ENCODE measurements at places on chromosomes 2 and 18. TPM values are rescaled to one million over a fixed set of nuclear protein-coding genes. Genes with fewer than 3 reads are reported as not detected.

DNA sequence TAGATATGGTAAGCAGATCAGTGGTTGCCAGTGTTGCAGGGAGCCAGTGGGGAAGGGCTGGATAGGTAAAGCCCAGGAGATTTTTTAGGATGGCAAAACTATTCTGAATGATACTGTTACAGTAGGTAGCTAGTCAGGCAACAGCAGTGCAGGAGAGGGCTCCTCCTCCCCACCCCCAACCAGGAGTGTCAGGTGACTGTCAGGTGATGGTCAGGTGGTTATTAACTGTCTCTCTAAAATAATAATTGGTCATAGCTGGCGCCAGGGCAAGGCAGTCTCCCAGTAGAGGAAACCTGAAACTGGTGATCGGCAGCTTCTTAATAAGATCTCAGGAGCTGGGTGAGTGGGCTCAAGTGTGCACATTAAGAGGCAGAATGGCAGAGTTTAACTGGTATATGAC, 201.6 kb upstream of the PARD3B start:
- DNase-seq = no peak

DNA sequence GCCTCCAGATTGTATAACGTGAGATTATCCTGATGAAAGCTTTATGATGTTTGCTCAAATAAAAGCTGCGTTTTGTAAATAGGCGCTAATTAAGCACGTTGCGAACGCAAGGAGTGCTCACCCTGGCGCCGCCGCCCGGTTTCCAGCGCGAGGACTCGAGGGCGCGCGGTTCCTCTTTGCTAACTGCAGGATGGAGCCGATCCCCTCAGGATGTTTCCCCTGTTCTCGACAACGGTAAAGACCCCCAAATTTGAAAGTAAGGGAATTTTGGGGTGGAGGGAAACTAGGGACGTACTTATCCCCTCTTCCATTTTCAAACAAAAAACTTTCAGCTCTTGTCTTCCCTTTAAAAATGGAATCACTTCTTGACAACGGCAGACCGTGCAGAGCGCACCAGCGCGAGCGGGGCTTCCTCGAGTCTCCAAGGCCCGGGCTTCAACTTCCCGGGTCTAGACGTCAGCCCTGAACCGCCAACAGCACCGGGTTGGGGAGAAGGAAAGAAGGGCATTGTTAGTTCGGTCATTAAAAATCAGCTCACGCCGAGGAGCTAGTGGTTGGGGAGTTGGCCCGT, 1.1 kb upstream of the GBX2 start:
- DNase-seq = no peak

GRCh38 chr2:199309411-199309810, 148.3 kb downstream of the SATB2 start:
- DNase-seq = no peak

DNA sequence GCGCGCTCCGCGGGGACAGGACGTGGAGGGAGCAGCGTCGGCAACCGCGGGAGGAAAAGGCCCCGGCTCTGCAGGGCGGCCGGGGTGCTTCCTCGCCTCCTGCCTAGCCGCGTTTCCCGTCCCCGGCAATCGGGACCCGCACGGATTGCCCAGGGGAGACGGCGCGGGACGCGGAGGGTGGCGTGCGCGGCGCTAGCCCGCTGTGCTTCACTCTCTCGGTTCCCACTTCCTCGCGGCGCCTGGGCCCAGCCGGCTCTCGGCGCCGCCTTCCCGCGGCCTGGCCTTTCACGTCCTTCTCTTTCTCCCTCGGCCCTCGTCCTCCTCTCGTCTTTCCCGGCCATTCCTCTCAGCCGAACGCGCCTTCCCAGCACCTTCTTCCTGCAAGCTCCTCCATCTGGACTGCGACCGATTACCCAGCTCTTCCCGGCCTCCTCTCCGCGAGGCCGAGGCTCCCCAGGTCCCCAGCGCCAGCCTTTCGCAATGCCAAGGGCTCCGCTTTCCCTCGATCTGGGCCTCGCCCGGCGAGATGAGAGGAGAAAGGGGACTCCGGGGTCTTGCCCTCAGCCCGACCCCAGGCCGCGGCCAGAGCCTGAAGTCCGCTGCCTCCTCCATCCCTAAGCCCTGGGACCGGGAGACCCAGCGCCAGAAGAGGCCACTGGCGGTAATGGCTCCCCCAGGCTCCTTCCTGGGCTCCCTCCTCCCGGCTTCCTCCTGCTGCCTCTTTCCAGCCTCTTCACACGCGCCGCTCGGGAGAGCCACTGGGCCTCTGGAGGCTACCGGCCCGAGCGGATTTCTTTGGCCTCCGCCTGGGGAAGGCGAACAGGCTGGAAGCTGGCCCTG, 34.3 kb upstream of the ATP6V1B1 start:
- DNase-seq = no peak

GRCh38 chr2:4967206-4967605, 725.0 kb upstream of the SOX11 start:
- no peak for DNase-seq

DNA sequence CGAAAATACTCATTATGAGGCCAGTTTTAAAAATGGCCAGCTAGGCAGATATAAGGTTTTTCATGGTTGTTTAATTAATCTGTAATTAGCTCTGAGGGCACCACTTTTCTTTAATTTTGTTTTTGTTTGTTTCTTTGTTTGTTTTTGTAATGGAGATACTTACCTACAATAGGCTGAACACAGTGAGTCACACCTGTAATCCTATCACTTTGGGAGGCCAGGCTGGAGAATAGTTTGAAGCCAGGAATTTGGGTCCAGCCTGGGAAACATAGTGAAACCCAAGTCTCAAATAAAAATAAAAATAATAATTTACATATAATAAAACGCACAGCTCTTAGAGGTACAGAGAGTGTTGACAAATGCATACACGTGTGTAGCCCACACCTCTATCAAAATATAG, 56.8 kb upstream of the MSH2 start:
- DNase-seq = no peak

CWC22 gene
- total RNA-seq = 23.9 TPM

AKAIN1 gene
- not detected for total RNA-seq

GRCh38 chr18:3530807-3531206, 80.8 kb downstream of the TGIF1 start:
- DNase-seq = no peak

TNFAIP6 gene
- total RNA-seq = 5.3 TPM

CPLX4 gene
- not detected for total RNA-seq

DNA sequence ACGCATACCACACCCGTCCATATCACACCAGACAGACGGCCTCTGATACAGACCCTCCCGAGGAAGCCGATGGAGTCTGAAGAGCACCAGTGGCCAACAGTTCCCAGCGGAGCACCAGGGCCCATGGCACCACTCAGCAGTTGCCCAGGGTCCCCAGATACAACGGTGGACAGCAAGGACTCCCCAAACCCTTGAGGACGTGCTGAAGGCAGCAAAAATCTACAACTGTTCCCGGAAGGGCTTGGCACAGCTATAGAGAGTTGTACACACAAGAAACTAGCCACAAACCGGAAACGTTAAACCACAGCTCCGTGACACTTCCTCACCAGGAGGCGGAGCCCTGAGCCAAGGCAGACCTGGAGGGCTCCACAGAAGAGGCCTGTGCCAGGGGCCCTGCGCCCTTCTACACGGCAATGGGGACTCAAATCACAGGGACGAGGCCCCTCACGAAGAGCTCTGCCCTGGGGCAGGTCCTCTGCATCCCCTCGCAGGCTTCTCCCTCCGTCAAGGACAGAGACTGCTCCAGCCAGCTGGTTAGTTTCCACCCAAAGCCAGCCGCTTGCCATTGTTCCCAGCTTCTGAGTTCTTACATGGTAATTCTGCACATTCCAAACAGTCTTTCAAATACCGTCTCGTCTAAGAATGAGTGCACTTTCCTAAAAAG, 133.4 kb downstream of the HDAC4 start:
- DNase-seq = peak; percentile 55

GRCh38 chr18:37544217-37544616, 21.4 kb downstream of the CELF4 start:
- no peak for DNase-seq

DNA sequence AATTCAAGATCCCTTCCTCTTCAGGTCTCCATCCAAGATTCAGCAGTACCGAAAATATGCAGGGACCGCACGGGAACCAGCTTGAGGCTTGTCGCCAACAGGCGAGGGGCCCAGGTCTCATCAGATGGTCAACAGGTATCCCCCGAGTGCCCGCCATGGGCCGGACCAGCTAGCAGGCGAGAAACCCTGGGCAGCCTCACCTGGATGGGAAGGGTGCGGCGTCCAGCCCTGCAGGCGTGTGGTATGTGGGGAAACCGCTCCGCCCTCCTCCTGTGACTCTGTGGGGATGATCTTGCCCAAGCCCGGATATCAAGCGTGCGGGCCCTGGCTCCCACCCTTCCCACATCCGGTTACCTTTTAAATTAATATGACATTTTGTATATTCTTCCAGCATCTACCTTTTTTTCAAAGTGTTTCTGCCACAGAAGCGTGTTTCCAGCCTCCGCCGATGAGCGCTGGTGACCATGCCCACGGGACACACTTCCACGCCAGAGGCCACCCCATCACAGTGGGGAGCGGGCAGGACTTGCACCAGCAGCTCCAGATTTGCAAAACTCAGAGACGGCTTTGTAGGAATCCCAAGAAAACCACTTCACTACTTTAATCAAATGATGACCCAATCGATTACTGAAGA, 33.2 kb downstream of the ZNF516 start:
- DNase-seq = no peak

SERPINB11 gene
- not detected for total RNA-seq

DNA sequence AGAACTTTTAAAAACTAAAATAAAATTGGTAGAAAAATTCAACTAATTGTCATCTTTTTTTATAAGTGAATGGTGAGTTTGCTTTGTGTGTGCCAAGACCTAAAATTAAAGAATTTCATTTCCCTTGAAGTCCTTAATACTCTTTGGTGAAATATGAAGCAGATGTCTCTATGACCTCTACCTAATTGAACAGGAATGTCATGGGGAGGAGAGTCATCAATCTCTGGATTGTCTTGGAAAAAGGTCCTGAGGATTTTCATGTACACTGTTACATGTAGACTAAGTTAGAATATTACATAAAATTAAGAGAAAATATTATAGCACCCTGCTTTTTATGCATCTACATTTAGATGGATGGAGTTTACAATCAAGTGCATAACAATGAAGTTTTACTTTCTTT, 177.9 kb upstream of the LRP1B start:
- DNase-seq = no peak

C2orf72 gene
- total RNA-seq = 0.16 TPM

ATP8B1 gene
- 41.3 TPM for total RNA-seq

DNA sequence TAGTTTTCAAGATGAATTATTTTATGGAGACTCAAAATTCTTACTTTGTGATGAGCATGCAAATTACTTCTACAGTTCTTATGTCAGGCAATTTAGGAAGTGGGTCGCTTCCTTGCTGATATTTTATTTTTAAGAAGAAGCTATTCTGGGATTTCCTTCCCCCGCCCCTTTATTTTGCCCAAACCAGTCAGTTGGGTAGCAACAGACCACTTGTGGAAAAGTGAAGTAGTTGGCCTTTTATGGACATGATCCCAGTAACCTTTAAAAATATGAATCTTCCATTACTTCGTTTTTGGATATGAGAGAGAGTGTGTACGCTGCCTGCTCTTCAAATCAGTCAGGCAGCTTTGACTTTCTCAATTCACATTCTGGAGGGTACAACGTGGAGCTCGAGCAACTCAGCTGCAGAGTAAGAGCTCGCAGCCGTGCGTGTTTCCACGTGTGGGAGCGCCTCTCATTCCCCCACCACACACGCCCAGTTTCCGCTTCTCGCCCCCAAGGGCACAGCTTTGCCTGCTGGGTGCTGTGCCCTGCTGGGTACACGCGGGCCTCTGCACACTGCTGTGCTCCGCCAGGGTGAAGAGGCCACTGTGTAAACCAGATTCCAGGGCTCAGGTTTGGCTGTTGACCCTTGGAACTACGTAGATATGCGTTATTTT, 92.6 kb downstream of the ITGB1BP1 start:
- DNase-seq = no peak

GRCh38 chr2:191166111-191166755, 15.4 kb upstream of the STAT4 start:
- no peak for DNase-seq

DNA sequence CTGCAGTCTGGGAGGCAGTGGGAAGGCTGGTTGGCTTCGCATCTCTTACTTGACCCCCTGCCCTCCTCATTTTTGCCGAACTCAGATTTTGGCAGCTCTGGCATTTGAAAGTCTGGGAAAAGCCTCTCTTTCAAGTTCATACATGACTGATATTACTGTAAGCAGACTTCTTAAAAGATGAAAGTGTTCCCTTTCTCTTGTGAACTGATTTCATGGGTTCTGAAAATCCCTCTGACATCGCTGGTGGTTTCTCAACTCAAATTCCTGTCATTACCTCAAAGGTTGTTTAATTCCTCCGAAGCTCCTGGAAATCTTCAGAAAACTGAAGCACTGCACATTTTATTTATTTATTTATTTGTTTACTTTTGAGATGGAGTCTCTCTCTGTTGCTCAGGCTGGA, 16.9 kb upstream of the SLC38A11 start:
- DNase-seq = no peak

GRCh38 chr2:181656450-181657291, at the start of gene CERKL:
CERKL (minus strand) TSS chr2:181657105; CDS start chr2:181657006, 99 bp downstream.
- no peak for DNase-seq

DLX2 gene
- not detected for total RNA-seq
